Calu3 (cell line): ENCODE measurements at places on chromosomes 7 and 10. TPM values are rescaled to one million over a fixed set of nuclear protein-coding genes. Genes with fewer than 3 reads are reported as not detected.

- DNase-seq, result no peak
Measured at GRCh38 chr7:7438851-7439250, 96.8 kb downstream of the COL28A1 start.

- DNase-seq, result no peak
Measured at GRCh38 chr7:75889223-75889825, 10.5 kb downstream of the RHBDD2 start.

The SLC16A9 gene
- total RNA-seq, result 2.2 and 2.4 TPM in 2 replicates

The RBM20 gene
- total RNA-seq, result 0.07 TPM in 1 of 2 replicates, not detected in the other
